ENCODE measurements at places on chromosomes 2 and 18. TPM values are rescaled to one million over a fixed set of nuclear protein-coding genes. Genes with fewer than 3 reads are reported as not detected.

SNTG2 gene
- polyA plus RNA-seq: 1.6 TPM

RGPD4 gene
- polyA plus RNA-seq: not detected

COL4A4 gene
- 0.67 TPM for polyA plus RNA-seq

LRRC30 gene
- not detected for polyA plus RNA-seq

TMEM200C gene
- 1.1 TPM for polyA plus RNA-seq

TYMS gene
- 1.1 TPM for polyA plus RNA-seq

LOXHD1 gene
- polyA plus RNA-seq: not detected

Measured in Purkinje cell (primary cell).